ENCODE measurements at places on chromosomes 6 and 20. TPM values are rescaled to one million over a fixed set of nuclear protein-coding genes. Genes with fewer than 3 reads are reported as not detected.

DNA sequence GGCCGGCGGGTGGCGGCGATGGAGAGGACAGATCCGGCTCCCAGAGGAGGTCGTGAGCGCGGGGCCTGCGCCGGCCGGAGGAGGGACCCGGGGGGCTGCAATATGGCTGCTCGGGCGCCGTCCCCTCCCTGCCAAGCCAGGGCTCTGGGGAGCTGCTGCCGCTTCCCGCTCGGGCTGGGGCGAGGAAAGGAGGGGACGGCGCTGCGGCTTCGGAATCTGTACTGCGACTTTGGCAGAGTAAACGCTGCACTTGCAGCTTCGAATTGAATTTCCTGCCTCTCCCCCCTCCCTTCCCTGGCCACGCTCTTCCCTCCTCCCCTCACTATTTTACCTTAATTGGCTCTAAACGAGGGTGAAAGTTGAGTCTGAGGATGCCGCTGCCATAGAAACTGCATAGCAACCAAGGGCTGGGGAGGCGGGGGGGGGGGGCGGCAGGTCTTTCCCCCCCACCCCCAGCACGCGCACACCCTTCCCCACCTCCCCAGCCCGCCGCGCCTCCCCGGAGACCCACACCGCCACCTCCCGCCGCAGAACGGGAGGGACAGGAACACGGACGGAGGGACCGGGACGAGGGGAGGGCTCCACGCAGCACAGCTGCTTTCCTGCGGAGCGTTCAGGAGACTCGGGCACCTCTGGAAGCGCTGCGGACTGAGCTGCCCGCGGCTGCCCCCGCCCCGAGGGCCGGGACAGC lies 93.9 kb downstream of the RNASET2 start:
- DNase-seq = peak; percentile 46

DNA sequence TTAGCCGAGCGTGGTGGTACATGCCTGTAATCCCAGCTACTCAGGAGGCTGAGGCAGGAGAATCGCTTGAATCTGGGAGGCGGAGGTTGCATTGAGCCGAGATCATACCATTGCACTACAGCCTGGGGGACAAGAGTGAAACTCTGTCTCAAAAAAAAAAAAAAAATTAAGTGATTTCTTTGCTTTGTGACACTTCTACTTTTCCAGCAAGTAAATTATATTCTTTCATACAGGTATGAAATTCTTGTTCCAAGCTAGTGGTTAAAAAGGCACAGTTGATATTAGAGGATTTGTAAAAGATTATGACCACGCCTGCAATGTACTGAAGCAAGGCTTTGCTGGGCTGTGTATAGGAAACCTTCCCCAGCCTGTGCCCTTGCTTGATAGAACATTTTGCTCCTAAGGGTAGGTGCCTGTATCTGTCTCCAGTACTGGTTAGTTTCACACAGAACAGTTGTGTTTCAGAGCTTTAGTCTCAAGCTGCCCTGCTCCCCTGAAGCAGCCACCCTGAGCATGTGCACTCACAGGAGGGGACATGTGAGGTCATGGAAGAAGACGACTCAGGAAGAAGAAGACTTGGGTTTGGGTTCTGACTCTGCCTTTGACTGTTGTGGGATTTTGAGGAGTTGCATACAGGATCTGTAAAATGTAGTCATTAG lies 10.2 kb downstream of the PTPN1 start:
- no peak for DNase-seq

- DNase-seq = no peak
Observed at GRCh38 chr20:38173237-38174156, 8.4 kb upstream of the TGM2 start.

The MOG gene
- total RNA-seq = not detected

- DNase-seq = no peak
Observed at GRCh38 chr6:168582571-168582981, 141.6 kb downstream of the SMOC2 start.

GRCh38 chr6:161835500-161836215 lies 561.8 kb upstream of the AGPAT4 start:
- no peak for DNase-seq

The FAM162B gene
- not detected for total RNA-seq

DNA sequence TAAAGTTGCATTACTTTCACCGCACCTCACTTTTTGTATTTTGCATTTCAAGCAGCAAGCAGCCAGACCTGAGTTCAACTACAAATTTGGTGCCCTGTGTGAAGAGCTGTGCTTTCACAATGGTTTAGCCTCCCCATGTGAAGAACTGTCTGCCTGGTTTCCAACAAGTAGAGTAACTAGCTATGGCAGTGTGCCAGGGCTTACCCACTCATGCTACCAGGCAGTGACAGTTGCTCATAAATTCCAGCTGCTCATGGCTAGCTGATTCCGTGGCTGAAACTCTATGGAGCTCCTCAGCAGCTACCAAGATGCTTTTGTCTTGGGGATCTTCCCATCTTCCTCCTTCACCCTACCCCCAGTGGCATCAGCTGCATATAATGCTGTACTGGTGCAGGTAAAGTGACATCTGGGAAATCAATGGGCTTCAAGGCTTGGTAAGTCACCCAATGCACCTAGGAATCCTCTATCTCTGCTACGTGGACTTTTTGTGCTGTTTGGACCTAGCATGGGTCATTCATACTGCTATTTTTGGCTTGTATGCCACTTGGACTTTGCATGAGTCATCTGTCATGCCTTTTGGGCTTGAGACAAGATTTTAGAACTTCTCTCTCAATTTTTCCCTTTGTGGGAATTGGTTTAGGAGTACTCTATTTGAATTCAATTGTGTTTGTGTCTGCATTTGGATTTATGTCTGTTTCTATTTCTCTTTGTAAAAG lies 176.5 kb upstream of the GJE1 start:
- DNase-seq = no peak

GRCh38 chr20:5390720-5391119 lies 74.0 kb upstream of the PROKR2 start:
- peak; percentile 28 for DNase-seq

The KCNS1 gene
- not detected for total RNA-seq

The NHSL1 gene
- total RNA-seq = 57.8 TPM

The THBS2 gene
- 3.1 TPM for total RNA-seq

GRCh38 chr6:136063096-136063495 lies 187.0 kb downstream of the MTFR2 start:
- DNase-seq = no peak

The EEF1A2 gene
- 55.3 TPM for total RNA-seq

- DNase-seq = no peak
Observed at GRCh38 chr20:53707371-53708055, 113.9 kb upstream of the ZNF217 start.

The ORC3 gene
- total RNA-seq = 20.1 TPM

- peak; percentile 86 for DNase-seq
Observed at GRCh38 chr6:148144917-148145521, 197.6 kb upstream of the SASH1 start.

The SCRT2 gene
- 28.0 TPM for total RNA-seq

- DNase-seq = no peak
Observed at GRCh38 chr6:158545043-158545966, 14.6 kb upstream of the TMEM181 start.

GRCh38 chr20:38032585-38033329 lies 499 bp downstream of the TTI1 start:
- no peak for DNase-seq

The PSORS1C2 gene
- 0.49 TPM for total RNA-seq

The ELMO2 gene
- 60.3 TPM for total RNA-seq

The CGAS gene
- total RNA-seq = 0.37 TPM

DNA sequence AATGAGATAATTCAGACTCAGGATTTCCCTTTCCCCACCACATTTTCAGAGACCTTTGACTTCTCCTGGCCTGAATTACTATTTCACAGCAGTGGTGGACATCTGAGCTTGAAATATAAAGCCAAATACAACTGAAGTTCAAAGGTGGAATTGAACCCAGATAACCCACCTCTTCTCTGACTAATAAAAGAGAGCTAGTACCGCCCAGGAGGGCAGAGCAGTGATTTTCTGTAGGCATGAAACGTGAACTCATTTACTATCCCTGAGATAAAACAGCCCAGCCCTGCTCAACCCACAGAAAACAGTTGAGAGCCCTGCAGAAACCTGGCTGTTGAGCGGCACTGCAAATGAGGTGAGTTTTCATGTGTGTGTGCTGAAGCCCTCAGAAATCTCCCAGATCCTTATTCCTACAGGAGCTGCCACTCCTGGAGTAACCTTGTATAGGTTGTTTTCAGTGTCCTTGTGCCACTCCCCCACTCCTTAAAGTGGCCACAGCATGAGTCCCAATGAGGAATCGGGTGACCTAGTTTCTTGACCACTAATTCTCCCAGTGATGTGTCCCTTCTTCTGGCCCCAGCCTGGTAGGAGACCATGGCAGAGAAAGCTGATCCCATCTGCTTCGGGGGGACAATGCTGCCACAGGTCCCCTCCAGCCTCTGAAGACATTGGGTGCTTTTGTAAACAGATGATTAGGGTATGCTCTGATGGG lies 99.2 kb downstream of the NOL4L start:
- DNase-seq = no peak

The MEP1A gene
- total RNA-seq = not detected

DNA sequence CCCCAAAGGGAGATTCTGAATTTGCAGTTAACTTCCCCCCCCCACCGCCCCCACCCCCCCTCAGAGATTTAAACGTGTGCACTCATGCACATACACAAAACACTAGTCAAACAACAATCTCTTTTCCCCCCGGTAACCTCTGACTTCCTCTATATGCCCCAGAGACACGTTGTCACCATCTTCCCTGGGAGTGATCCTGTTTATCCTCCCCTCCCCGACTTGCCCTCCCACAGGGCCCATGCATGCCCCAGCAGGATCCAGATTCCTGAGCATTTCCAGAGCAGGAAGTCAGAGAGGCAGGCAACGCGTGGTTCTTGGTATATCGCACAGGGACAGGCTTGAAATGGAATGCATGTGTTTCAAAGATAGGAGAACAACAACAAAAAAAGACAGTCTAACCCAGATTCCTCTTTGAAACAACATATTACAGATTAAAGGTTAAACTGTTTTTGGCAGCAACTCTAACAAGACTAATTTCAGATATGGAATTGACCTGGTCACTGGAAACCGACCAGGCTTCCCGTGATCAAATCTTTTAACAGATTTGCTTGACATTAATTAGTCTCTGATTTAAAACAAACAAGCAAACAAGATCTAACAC lies 1.3 kb downstream of the BLCAP start:
- DNase-seq = no peak

DNA sequence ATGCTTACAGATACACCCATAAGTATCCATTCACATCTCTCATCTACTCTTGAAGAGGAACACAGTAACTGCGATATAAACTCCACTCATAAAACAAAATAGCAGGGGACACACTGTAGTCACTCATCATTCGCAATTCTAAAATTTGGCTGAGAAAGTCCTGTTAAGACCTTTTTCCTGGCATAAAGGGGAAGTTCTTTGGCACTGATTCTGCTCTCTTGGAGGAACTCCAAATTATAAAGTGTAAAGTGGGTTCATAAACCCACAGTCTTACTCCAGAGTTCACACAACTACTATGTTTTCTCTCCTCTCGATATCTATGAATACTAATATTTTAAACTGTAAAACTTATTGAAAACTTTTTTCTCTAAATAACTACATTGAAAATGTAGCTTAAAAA lies 80.6 kb downstream of the ADGB start:
- DNase-seq = no peak

The KIF25 gene
- total RNA-seq = not detected

The PTP4A1 gene
- total RNA-seq = 87.9 TPM

The POPDC3 gene
- total RNA-seq = 10.9 TPM

The MROH8 gene
- 2.6 TPM for total RNA-seq

DNA sequence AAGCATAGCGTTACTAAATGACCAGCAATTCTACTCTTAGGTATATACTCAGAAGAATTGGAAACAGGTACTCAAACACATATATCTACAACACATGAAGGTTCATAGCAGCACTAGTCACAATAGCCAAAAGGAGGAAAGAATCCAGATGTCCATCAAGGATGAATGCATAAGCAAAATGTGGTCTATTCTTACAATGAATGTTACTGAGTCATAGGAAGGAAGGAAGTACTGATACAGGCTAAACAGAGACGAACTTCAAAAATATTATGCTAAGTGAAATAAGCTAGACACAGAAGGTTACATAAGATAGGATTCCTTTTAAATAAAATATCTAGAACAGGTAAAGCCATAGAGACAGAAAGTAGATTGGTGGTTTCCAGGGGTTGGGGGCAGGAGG lies 93.5 kb downstream of the MAP3K7 start:
- DNase-seq = no peak

The BEND3 gene
- total RNA-seq = 10.9 TPM

The SUMO4 gene
- total RNA-seq = 1.3 TPM

GRCh38 chr6:152351110-152351509 lies 286.1 kb downstream of the SYNE1 start:
- no peak for DNase-seq

- DNase-seq = no peak
Observed at GRCh38 chr6:2848851-2849250, 7.2 kb upstream of the SERPINB1 start.

The OXT gene
- total RNA-seq = not detected

GRCh38 chr6:296151-297122 lies 4.2 kb downstream of the DUSP22 start:
- DNase-seq = no peak

DNA sequence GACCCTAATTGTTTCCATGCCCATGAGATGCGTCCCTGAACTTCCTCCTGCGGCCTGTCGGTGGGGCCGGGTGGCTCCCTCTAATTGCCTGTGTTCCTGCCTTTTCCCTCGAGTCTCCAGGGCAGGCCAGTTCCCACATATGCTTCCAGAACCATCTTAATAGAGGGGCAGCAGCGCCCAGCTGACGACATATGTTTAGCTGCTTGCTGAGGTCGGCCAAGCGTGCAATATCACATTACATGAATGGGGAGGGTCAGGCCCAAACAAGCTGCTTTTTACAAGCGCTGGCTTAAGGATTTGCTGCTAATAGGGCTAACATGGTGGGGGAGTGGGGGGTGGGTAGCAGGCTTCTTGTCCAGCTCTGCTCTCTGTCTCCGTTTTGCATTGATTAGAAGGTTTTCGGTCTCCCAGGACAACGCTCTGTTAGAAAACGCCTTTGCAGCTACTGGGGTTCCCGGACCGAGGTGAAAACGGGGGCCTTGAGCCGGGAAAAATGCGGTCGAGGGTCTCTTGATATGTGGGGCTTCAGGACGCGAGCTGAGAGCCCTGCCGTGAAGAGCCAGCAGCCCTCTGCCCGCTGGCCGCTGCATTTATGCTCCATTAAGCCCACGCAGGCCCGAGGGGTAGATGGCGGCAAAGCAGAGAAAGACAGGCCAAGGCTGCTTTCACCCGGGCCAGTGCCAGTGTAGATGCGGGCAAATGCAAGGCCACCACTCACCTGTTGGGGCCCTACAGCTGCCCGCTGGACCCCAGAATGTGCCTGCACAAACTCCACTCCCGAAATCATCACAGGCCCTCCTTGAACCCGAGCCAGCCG lies 308.5 kb downstream of the BMP7 start:
- peak; percentile 91 for DNase-seq

- peak; percentile 41 for DNase-seq
Observed at GRCh38 chr6:4732691-4733315, 43.4 kb upstream of the CDYL start.

DNA sequence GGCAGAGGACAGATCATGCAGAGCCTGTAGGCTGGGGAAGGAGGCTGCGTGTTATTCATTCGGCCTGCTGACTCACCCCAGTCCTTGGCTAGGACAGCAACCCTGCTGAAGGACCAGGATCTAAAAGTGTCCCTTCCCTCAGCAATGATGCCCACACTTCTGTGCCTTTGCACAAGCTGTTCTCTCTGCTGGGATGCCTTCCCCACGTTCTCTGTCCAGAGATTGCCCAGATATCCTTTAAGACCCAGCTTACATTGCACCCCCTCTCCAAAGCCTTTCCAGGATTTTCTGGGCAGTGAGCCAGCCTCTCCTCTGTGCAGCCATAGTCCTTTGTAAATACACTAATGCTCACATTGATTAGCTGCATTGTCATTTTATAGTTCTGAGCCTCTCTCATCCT lies 99.3 kb upstream of the CHD6 start:
- DNase-seq = no peak

The PKIG gene
- 42.0 TPM for total RNA-seq

The PEX3 gene
- total RNA-seq = 12.0 TPM

All from glutamatergic neuron (in vitro differentiated cells).